ENCODE measurements at places on chromosomes 3 and 15.

- peak; percentile 6 for DNase-seq
Measured at GRCh38 chr3:163056874-163057497, 1560.4 kb downstream of the OTOL1 start.

DNA sequence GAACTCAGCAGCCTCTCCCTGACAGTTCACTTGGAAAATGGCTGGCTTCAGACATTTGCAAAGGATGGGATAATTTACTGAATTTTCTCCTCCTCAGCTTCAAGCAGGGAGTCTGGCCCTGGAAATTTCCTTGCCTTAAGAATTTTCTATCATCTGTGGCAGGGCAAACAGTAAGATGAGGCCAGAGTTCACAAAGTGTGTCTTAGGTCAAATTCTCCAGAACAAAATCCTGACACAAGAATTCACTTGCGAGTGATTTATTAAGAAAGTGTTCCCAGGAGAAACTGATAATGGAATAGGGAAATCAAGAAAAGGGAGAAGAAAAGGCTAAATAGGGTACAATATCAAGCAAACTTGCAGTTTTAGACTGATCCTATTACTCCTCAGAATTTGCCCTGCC lies 55.3 kb downstream of the SNTN start:
- no peak for DNase-seq

DNA sequence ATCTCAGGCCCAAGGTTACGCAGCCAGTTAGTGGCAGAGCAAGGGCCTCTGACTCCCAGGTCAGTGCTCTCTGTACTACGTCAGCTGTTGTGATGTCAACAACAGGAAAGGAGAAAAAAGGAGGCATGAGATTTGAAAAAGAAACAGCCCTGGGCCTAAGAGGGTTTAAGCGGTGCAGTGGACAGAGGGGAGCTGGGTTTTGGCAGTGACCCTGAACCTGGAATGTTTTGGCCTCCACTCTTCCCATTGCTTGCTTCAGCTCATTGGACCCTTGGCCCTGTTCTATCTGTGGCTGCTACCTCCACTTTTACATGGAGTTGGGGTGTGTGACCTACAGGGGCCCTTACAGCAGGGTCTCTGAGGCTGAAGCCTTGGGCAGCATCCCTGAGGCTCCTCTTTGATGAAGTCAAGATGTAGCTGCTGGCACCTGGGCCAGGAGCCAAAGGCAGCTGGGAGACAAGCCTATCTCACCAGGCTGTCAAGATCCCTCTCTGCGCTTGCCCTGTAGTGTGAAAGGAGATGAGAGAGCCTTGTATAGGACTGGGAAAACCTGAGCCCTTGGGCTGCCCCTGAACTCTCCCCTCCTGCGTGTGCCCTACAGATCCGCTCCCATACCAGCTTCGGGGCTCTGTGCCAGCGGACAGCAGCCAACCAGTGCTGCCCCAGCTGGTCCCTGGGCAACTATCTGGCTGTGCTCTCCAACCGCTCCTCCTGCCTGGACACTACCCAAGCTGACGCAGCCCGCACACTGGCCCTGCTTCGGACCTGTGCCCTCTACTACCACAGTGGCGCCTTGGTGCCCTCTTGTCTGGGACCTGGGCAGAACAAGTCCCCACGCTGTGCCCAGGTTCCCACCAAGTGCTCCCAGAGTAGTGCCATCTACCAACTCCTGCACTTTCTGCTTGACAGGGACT lies 8.7 kb downstream of the DISP2 start:
- DNase-seq, result no peak

DNA sequence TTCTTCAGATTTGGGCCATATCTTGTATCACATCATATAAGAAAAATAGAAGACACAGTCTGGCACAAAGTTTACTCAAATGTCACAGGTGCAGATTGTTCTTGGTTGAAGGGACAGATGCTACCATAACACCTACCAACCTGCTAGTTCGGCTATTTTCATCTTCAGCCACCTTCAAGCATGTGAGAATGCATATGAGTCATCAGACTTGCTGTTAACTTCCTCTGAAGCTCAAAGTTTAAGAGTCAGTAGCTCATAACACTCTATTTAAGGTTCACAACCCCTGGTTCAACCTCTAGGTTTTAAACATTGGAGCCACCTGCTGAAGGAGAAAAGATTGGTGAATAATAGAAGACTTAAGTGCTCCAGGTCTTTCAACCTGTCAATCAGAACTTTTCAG lies 522.8 kb downstream of the NLGN1 start:
- DNase-seq, result no peak

DNA sequence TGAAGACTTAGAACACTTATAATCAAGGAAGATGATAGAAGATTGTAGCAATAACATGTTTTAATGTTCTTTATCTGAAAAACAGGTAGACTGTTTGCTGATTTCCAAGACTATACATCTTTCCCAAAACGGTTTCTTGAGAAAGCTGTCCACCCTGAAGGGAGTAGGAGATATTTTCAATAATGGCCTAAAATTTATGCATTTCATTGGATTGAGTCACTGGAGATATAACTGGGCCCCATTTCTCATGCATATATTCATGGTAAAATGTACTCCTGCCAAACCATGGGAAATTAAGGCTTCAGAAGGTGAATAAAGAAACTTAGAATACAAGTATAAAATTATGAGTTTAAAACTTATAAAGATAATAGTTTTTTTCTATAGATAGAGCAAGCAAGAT lies 143.9 kb downstream of the LSAMP start:
- DNase-seq, result no peak

- DNase-seq, result no peak
Measured at GRCh38 chr3:123129532-123129931, 62.7 kb downstream of the PDIA5 start.

DNA sequence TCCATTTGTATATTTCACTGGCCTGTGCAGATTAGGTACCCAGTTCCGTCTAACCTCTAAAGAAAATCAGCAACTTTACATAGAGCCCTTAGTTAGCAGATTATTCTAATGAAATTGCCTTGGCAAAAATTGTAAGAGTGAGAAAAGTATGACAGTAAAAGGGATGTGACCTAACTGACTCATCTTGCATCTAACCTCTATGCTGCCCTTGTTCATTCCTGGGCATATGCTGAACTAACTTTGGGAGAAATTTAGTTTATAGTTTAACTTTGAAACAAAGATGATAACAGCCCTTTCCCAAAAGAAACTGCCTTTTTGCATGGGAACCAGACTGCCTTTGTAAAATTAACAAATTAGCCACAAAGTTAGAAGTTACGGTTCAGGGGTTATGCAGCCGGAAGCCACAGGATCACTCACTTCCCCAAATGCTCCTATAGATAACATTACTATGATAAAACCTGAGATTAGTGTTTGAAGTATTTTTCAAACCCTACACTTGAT lies 839.8 kb upstream of the ALCAM start:
- no peak for DNase-seq

- DNase-seq, result no peak
Measured at GRCh38 chr3:13105181-13105895, 32.1 kb upstream of the IQSEC1 start.

- DNase-seq, result no peak
Measured at GRCh38 chr3:46613313-46614005, 1.1 kb downstream of the FAM240A start.

DNA sequence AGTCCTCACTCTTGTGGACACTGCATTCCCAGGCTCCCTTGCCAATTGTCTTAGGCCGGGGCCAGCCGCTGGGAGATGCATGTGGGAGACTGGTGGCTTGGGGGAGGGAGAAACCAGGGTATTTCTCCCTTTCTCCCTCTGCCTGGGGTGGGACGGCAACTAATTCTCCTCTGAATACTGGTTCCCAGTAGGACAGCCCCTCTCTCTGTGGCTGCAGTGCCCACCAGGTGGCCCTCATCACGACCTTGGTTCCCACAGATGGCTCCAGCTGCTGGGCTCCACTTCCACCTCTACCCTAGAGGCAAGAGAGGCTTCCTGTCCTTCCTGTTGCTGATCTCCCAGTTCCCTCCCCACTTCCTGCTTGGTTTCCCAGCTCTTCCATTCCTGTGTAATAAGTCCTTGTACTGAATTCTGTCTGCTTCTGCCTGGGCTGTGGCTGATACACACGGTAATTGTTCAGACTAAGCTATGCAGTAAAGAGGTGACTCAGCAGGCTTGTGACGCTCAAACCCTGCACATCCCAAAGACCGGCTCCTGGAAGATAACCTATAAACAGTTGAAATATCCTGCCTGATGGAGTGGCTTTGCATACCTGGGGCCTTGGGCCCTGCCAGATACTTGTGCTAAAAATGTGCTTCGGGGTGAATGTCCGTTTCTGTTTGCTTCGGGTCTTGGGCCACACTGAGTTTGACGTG lies 20.4 kb upstream of the COPG1 start:
- DNase-seq, result no peak

GRCh38 chr3:109532257-109533216 lies 195.2 kb upstream of the DPPA4 start:
- peak; percentile 24 for DNase-seq

- DNase-seq, result no peak
Measured at GRCh38 chr15:74376226-74376625, 8.8 kb upstream of the CYP11A1 start.

GRCh38 chr3:192887047-192887446 lies 30.6 kb downstream of the MB21D2 start:
- DNase-seq, result no peak

DNA sequence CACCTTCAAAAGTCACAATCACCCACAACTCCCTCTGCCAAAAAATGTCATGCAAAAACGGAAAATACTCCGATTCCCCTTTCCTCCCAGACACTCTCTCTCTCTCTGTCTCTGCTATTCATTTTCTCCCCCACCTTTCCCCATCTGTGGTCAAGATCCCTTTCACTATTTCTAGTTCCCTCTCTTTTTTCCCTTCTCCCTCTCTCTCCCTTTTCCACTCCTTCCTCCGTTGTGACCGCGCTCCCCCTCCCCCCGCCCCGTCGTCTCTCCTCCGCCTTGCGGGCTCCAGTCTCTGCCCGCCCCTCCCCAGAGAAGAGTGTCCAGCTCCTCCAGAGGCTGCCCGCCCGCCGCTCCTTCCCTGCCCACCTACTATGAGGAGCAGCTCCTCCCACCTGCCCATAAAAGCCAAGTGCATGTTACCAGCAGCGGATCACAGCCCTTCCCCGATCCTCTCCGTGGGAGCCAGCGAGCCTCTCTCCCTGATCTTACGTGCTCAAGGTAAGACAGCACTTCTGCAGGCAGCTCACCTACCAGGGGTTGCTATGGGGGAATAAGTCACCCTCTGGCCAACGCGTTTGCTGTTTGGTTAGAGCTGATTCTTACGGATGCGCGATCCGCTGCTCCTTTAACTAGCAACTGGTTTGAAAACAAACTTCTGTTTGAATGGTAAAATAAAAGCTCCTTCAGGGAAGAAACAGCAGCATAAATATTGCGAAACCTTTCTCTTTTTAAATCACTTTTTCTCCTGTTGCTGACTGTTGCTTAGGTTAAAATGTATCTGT lies at the start of gene COL8A1:
TSS of gene COL8A1 (plus strand) at position 428 of the 782 bp plus-strand sequence. CDS start 152,089 bp downstream, outside the sequence.
- DNase-seq, result no peak

- DNase-seq, result no peak
Measured at GRCh38 chr3:37952564-37952963, 38.0 kb upstream of the VILL start.

GRCh38 chr3:14345496-14346150 lies 56.8 kb upstream of the SLC6A6 start:
- peak; percentile 54 for DNase-seq

DNA sequence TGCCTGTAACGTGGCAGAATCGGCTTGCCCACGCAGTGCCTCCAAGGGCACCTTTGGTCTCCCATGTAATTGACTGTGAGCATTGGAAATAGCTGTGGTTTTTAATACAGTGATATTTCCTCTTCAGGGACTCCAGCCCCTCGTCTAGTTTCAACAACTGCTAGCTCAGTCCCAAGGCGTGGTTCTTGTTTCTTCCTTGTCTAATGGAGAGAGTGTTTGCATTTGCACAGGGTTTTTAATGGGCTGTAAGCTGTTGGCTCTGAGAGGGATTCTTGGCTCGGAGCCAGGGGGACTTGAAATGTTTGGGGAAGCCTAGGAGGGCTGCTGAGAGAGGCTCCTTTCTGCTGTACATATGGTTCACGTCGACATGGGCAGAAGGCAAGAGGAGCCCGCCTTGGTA lies 86.2 kb downstream of the THSD4 start:
- no peak for DNase-seq

- no peak for DNase-seq
Measured at GRCh38 chr3:3296979-3297381, 117.5 kb upstream of the CRBN start.

DNA sequence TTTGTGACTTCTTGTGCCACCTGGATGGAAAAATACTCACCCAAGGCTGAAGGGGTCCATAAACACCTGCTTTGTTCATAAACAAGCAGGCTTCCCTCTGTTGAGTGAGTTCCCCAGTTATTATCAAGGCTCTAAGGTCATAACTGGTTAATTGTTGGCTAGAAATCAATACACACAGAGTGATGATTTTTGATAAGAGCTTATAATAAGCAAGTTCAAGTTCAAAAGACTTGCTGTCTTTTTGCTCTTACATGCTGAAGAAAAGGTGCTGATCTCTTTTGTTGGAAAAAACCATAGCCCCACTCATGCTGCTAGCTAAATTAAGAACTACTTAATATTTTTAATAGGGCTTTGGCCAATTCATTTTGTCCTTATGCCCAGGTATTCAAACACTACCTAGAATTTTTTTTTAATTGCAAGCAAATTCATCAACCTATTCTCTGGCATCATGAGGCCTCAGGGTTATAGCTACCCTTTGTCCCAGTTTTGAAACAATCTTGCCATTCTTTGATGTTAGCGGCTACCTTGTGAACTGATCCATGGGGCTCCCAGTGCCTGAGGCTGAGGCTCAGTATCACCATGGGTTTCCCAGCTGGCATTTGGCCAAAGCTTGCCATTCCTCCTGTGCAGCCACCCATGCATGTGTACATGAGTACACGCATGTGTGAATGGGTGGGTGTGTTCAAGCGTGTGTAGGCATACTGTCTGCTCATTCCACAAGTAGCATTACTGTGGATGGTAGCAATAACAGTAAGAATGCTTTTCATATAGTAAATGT lies 127.6 kb upstream of the LPP start:
- DNase-seq, result no peak

- DNase-seq, result no peak
Measured at GRCh38 chr3:133633439-133633838, 28.3 kb downstream of the TOPBP1 start.

DNA sequence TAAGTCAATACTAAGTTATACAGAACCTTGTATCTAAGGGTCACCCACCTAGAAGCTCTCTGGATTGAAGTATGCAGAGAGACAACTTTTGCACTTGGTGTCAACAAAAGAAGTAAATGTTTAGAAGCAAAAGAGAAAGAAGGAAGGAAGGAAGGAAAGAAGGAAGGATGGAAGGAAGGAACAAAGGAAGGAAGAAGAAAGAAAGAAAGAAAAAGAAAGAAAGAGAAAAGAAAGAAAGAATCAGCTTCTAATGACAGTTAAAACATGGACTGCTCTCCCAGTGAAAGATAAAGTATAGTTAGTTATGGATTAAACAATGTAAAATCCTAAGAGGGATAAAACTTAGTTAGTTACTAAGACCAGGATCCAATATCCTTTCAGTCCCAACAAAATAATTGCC lies 613.8 kb upstream of the NR2F2 start:
- no peak for DNase-seq
